ENCODE measurements at places on chromosomes 11 and 22. TPM values are rescaled to one million over a fixed set of nuclear protein-coding genes. Genes with fewer than 3 reads are reported as not detected.
A peak's percentile ranks its signal among the peaks of the same experiment; 100 is the strongest.

HEPHL1 gene
- not detected for total RNA-seq

MYEOV gene
- total RNA-seq = 1.2 TPM

RIMBP3B gene
- 0.21 TPM for total RNA-seq

PHRF1 gene
- 31.5 TPM for total RNA-seq

SLC22A25 gene
- not detected for total RNA-seq

IGLL1 gene
- not detected for total RNA-seq

DNA sequence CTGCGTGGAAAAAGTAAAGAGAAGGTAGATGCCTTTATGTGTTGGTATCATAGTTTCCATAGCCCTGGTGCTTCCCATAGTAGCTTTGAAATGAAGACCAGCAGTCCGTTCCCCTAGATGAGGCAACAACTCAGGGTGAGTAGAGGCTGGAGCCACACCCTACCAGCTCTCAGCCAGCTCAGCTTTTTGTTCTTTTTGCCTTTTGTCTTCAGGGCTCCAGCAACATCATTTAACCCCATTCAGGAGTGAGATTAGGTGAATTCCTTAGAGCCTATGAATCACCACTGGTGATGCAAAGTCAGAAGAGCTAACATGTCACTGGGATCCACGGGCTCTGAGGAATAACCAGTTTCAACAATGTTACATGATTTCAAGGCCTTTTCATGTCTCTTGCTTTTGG is 14.0 kb upstream of the SESN3 start:
- DNase-seq = no peak

- DNase-seq = no peak
Observed at GRCh38 chr11:9046481-9046880, 42.7 kb upstream of the NRIP3 start.

- DNase-seq = no peak
Observed at GRCh38 chr11:66604155-66604554, 11.2 kb downstream of the CCS start.

DNA sequence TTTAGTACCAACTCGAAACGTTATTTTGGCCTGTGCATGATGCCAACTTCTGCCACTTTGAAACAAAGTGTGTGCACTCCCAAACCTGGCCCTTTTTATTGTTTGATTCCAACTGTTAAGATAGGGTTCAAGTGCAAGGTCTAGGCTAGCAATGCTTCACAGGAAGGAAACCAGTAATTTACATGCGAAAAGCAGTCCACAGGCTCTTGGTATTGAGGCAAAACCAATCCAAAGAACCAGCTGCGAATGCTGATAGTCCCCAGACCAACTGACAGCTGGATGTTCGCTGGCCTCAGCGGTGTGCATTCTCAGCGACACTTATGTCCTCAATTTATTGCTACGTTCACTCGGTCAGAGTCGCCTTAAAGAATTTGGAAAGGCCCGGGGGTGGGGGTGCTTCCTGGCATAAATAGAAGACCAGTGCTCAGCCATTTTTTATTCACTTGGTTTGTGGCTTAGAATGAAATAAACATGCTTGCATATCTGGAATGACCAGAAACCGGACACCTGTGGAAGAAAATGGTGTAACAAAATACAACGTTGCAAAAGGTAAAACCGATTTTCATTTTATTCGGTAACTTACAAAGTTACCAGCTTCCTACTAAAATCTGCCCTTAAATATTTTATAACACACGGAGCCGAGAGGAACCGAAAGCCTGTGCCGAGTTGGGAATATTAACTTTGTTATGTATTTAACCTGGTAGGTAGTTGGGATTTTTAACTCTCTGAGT is 1.6 kb downstream of the CPT1A start:
- DNase-seq = no peak

DNA sequence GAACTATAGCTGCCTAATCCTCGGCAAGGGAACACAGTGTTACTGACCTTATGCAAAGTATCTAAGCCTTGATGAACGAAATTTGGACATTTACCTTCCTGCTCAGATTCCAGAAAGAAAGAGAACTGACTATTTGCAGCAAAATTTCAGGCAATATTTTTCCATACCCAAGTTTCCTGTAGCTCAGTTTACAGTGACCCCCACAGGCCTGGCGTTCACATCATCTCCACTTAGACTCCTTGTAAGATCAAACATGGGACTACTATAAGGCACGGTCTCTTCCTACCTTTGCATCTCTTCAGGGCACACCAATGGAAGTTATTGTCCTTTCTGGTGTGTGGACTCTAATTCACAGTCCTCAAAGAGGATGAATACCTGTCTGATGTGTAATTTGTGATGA is 21.1 kb downstream of the MS4A6A start:
- no peak for DNase-seq

- no peak for DNase-seq
Observed at GRCh38 chr22:44328762-44329161, 16.0 kb upstream of the SHISAL1 start.

- DNase-seq = peak; percentile 60
Observed at GRCh38 chr22:42078469-42079318, 806 bp upstream of the SMDT1 start.

- peak; percentile 67 for DNase-seq
Observed at GRCh38 chr11:1829039-1829820, 5.6 kb upstream of the SYT8 start.

- DNase-seq = no peak
Observed at GRCh38 chr11:108672113-108672512, 7.2 kb downstream of the DDX10 start.

DNA sequence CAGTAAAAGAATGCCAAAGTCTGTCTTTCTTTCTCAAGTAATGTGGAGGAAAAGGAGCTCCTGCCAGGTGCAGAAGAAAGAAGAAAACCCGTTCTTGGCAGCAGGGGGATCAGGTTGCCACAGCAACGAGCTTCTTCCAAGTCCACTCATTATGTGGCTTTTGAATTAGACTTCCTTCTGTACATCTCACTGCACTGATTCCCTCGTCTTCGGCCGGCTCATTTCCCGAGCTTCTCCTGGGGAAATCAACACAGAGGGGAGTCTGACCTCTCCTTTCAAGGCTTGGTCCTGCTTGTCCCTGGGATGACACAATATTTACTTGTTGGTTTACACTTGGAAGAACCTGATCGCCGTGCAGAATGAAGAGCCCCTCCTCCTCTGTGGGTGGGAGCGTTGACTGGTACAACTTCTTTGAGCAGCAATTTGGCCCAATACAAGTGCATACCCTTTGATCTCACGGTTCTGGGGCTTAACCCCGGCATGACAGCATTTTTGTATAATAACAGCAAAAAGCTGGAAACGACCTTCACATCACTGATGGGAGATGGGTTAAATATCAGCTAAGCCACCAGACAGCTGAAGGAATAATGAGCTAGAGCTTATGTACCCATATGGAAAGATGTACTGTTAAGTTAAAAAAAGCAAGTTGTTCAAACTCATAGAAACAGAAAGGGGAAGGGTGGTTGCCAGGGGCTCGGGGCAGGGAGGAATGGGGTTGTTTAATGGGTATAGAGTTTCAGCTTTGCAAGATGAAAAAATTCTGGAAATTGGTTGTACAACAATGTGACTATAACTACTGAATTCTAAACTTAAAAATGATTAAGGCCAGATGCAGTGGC is 35.4 kb downstream of the MCHR1 start:
- DNase-seq = no peak

- DNase-seq = no peak
Observed at GRCh38 chr22:27084130-27084529, 426.7 kb downstream of the MIAT start.

DNA sequence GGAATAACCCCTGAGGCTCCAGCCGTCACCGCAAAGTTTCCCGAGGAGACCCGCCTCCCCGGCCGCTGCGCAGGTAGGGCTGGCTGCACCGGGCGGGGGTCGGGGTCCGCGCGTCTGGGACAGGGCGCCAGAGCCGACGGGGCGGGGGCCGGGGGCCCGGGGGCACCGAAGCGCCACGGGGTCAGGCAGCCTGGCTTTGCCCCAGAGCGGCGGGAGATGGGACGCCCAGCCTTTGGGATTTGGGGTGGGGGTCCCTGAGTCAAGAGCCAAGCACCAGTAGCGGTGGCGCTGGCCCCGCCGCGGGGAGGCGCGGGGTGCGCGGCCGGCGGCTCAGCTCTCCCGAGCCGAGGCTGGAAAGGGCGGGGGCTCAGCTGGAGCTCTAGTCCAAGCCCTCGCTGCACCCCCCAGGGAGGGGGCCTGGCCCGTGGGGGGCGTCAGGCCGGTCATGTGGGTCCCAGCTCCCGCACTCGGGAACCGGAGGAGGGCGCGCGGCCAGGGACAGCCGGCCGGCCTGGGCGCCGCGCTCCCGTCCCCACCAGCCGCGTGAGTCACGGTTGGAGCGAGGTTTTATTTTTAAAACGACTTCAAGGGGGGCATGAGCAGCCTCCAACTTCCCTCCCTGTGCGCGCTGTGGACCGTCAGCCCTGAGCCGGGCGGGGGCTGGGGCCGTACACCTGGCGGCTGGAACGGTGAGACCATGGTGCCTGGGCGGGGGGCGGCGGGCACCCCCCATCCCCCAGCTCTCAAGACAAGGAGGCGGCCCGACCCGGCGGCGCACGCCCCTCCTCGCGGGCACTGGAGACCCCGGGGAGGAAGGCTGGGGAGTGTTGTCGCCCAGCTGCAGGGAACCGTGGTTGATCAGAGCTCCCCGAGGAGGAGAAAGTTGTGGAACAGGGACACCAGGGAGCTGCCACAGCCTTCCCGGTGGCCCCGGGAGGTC is 626 bp downstream of the FLRT1 start:
- no peak for DNase-seq

DNA sequence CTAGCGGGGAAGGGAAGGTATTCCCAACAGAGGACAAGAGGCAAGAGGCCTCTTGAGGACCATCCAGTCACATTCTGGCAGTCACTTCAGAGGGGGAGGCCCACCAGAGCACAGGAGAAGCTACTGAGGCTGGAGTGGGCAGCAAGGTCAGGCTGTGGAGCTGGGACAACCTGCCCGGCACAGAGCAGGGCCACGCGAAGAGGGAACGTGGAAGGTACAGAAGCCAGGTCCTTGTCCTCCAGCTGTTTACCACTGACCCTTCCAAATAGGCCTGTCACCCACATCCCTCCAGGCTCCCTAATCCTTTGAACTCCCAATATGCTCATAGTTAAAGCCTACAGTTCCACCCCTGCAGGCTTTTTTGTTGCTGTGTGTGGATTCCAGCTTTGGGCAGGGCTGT is 76.9 kb downstream of the IGLL1 start:
- DNase-seq = peak; percentile 17

- peak; percentile 61 for DNase-seq
Observed at GRCh38 chr22:24043958-24044357, 32.9 kb downstream of the CABIN1 start.

- no peak for DNase-seq
Observed at GRCh38 chr11:64614917-64615316, 23.9 kb downstream of the SLC22A12 start.

DNA sequence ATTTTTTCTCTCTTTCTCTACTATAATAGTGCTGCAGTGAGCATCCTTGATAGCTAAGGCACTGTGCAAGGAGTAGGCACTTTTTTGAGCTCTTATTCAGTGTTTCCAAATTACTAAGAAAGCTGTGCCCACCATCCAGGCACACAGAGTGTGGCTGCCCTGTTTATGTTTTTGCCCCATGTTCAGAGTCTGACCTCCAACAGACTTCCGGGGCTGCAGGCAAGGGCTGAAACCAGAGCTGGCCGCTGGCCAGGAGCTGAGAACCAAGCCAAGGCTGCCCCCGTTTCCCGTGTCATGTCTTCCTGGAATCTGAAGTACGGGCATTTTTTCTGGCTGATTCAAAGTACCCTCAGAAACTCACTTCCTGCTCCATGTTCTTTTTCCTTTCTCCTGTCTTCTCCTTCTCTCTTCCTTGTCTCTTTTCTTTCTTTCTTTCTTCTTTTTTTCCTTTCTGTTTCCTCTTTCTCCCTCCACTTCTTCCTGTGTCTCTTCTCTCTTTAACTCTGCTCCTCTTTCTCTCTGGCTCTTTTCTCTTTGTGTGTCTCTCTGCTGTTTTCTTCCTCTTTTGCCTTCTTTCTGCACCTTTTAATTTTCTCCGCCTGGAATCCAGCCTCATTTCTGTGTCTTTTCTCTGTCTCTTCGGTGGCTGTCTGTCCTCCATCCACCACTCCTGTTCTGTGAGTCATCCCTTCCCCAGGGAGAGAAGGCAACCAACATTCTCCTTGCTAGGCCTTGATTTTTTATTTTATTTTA is 17.0 kb upstream of the KCTD14 start:
- DNase-seq = peak; percentile 74

Measured in lower lobe of right lung (tissue), 2 donors.